Activated naive CD8-positive, alpha-beta T cell treated with anti-CD3 and anti-CD28 coated beads, Interleukin-2, amount 50 U/mL, for 16 hours (primary cell): ENCODE measurements at places on chromosomes 7 and 10.

DNA sequence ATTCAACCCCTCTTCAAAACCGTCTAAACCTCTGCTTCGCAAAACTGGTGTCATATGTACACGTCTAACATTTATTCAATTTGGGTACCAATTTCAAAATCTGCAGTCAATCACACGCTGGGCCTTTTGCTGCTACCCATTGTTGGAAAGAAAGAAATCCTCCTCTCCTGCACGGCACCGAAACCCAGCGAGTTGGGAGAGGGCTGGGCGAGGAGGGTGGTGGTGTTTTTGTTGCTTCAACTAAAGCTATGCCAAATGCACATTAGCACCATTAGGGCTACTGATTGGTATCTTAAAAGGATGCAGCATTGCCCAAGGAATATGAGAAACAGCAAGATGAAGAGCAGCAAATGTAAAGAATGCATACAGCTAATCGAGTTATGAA lies 7.8 kb downstream of the EBF3 start:
- DNase-seq = no peak

GRCh38 chr10:74033702-74034101 lies 35.8 kb downstream of the VCL start:
- no peak for DNase-seq

GRCh38 chr7:41705109-41705901 lies 2.4 kb upstream of the INHBA start:
- peak; percentile 13 for DNase-seq

- no peak for DNase-seq
Measured at GRCh38 chr10:665579-666091, 23.8 kb downstream of the DIP2C start.

GRCh38 chr10:13147161-13147560 lies 14.2 kb upstream of the MCM10 start:
- no peak for DNase-seq
